ENCODE measurements at places on chromosomes 7 and 10. TPM values are rescaled to one million over a fixed set of nuclear protein-coding genes. Genes with fewer than 3 reads are reported as not detected.

The FAM221A gene
- 3.1 TPM for polyA plus RNA-seq

The CYP3A7 gene
- polyA plus RNA-seq = not detected

The PDK4 gene
- polyA plus RNA-seq = 106 TPM

The OR2A42 gene
- polyA plus RNA-seq = not detected

The OR9A2 gene
- not detected for polyA plus RNA-seq

The UFSP1 gene
- 6.2 TPM for polyA plus RNA-seq

The ANKRD16 gene
- polyA plus RNA-seq = 4.8 TPM

The ZYX gene
- polyA plus RNA-seq = 40.6 TPM

The NPSR1 gene
- polyA plus RNA-seq = not detected

The ZNRF2 gene
- polyA plus RNA-seq = 8.2 TPM

The AKR1C4 gene
- not detected for polyA plus RNA-seq

The MSS51 gene
- polyA plus RNA-seq = 0.38 TPM

The ANKRD26 gene
- polyA plus RNA-seq = 3.1 TPM

The MOGAT3 gene
- polyA plus RNA-seq = not detected

The BHLHA15 gene
- polyA plus RNA-seq = 413 TPM

The SPDYE6 gene
- not detected for polyA plus RNA-seq

The TMEM236 gene
- polyA plus RNA-seq = 0.79 TPM

The ASB4 gene
- 0.09 TPM for polyA plus RNA-seq

The OPALIN gene
- not detected for polyA plus RNA-seq

The OGDHL gene
- polyA plus RNA-seq = 2.8 TPM

The TUBAL3 gene
- 0.22 TPM for polyA plus RNA-seq

The SRI gene
- 54.6 TPM for polyA plus RNA-seq

The IQCE gene
- polyA plus RNA-seq = 4.3 TPM

The TMEM176B gene
- polyA plus RNA-seq = 56.5 TPM

Measured in adipose tissue (tissue), 3 donors.